ENCODE measurements at places on chromosomes 7 and 10. TPM values are rescaled to one million over a fixed set of nuclear protein-coding genes. Genes with fewer than 3 reads are reported as not detected.

LEP gene
- total RNA-seq, result 0.59 TPM

ADD3 gene
- total RNA-seq, result 213 TPM

PROSER2 gene
- 4.9 TPM for total RNA-seq

ITIH5 gene
- total RNA-seq, result 28.4 TPM

HMX2 gene
- total RNA-seq, result not detected

- DNase-seq, result no peak
Observed at GRCh38 chr7:131848033-131848432, 291.6 kb upstream of the PODXL start.

DNA sequence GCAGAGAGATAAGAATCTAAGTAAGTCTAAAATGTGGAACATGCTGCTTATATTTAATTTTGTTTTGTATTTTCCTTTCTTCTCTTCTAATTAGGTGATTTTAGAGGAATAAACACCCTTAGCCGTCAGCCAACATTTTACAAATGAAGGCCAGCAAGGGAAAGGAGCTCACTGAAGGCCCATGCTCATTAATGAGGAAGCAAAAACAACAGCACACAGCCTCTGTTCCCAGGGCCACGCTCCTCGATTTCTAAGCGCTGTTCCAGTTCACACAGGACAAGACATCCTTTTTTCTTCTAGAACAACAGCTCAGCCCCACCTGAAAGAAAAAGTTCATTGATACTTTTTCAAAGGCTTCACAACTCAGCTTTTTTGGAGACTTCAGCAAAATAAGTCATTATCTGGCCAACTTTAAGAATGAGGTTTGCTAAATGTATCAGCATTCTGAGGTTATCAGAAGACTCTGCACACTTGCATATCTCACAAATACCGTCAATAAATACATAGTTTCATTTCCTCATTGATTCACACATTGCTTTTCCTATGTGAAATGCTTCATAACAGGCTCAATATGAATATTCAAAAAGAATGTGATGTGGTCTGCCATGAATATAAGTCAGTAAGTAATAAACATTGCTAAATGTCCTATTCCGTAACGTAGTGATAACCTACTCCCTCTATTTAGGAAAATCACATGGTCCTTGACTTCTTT, 34.8 kb upstream of the SFMBT2 start:
- DNase-seq, result no peak

- DNase-seq, result no peak
Observed at GRCh38 chr10:1601406-1601805, 135.9 kb downstream of the ADARB2 start.

DNA sequence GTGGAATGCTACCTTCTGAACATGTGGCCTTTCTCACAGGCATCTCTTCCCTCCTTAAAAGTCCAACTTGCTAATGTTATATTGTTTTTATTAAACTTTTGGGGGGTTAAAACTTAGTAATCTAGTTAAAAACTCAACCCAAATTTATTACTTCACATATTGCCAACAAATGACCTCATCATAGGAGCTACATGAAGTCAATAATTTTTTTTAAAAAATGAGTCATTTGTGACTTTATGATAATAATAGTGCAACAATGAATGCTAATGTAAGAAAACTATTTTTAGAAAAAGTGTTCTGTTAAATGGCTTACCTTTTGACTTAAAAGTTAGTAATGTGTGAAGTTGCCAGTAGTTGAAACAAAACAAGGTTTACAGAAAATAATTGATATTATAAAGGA, 325.9 kb upstream of the FZD1 start:
- DNase-seq, result no peak

GRCh38 chr7:151644554-151644953, 124.9 kb upstream of the RHEB start:
- DNase-seq, result no peak

DNA sequence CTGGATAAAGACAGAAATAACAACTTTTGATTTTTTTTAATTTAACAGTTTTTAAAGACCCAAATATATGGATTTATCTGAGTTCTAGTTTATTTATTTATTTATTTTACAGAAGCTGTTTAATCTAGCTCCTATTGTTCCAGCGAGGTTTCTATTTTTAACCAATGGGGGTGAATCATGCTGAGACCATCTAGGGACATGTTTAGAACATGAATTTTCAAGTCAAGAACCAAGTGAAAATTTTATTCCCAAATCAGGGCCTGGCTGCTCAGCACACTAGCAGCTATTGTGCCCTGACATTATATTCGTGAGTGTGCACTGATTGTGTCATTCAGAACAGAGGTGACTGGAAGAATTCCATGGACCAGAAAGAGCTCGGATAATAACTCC, 24.6 kb upstream of the MPP7 start:
- DNase-seq, result no peak

DNA sequence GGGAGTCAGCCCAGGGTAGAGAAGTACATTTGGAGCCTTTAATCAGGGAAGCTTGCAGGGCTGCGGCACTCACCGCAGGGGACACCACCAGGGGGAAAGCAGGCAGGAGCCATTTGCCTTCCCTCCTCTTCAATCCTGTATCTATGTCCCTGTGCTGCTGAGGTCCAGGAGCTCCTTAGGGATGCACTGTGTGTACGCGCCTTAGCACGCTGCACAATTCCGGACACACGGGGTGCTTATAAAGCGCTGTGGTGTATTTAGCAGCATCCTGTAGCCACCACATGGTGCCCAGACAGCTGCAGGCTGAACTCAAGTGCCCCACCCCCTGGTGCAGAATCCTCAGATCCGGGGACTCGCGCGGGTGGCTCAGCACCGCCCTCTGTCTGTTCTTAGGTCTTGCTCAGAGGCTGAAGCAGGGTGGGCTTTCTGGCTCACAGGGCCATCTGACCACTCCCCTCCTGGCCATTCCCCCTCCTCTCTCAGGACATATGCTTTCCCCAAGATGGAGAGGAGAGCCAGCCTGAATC, 421.4 kb downstream of the SDK1 start:
- DNase-seq, result peak; percentile 19

DNA sequence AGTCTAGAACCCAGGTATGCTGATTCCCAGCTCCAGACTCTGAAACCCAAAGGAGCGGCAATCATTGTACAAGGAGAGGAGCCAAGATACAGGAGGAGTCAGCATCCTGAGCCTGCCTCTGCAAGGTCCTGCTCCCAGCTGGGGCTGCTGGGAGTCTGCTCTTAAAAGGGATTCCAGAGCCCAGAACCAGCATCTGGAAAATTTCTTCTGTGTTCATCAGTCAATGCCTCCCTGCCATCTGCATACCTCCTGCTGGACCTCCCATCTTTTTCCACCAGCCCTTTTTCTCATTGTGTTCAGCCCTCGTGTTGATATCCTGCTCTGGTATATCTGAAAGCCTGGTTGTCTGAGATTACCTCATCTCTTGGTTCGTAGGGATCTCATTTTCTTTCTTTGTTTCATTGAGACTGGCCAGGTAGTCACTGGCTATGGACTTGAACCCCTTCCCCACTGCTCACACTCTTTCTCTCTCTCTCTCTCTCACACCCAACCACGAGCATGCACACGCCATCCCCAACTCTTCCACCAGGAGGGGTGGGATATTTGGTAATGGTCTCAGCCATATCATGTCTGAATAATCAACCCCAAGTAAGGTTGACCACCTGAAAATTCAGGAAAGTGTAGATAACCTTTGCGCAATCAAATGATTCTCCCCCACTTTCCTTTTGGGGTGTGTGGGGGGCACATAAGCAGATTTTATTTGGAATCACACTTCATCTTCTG, 608.8 kb downstream of the LRMDA start:
- DNase-seq, result no peak

- no peak for DNase-seq
Observed at GRCh38 chr10:100561005-100561404, 25.3 kb downstream of the HIF1AN start.

DNA sequence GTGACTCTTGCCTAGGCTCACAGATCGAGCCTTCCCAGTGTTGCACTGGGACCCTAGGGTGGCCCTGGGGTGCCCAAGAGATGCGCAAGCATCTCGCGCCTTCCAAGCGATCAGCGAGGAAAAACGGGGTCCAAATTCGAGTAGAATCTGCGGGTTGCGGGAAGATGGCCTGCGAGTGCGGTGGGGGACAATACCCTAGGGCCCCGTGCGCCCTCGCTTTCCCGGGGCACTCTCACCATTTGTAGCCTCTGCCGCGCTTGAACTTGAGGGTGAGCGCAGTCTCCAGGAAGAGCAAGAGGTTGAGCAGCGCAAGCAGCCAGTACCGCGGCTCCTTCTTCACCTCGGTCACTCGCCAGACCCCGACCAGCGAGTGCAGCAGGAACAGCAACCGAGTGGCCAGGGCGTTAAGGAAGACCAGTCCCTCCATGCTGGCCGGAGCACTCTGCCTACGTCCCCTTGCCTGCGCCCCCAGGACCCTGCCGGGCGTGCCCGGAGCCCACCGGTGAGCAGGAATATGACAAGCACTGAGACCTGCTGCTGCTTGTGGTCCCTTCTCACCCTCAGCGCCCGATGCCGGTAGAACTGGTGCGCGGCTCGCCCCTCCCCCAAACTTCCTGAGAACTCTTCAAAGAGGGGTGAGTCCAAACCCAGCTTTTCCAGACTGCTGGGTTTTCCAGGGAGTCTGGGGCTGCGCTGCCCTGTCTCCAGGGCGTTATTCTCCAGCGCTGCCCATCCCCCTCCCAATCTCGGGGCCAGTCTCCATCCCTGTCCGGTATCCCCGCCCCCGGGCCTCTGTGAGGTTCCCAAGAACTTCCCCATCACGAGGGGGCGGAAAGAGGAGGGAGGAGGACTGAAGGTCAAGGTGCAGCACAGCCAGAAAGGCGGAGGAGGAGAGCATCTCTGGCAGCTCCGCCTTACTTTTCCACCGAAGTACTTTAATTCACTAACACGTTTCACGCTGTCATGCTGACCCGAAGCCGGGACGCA, at the start of gene TMEM26:
TMEM26 (minus strand) TSS at position 727 of the 987 bp plus-strand sequence; CDS start at position 427, 300 bp downstream.
- DNase-seq, result peak; percentile 51

DNA sequence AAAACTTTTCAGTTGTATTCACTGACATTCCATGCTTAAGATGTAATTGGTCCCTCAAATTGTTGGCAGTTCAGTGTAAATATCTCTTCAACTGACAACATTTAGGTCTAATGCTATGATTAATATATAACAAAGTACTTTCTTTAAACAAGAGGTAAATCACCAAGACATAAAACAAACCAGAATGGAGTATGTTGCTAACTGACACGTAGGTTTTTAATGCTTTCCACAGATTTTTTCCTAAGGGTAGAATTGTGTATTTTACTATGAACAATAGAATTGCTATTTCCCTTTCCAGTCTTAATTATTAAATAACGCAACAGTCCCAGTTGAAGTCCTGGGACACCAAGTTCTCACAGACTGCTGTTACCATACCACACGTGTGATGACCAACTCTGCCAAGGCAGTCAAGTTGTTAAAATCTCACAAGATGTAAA, 4.1 kb downstream of the JCAD start:
- no peak for DNase-seq

GRCh38 chr7:156778201-156778600, 114.8 kb downstream of the LMBR1 start:
- DNase-seq, result no peak
